ENCODE measurements at places on chromosomes 2 and 18.
A peak's percentile ranks its signal among the peaks of the same experiment; 100 is the strongest.

DNA sequence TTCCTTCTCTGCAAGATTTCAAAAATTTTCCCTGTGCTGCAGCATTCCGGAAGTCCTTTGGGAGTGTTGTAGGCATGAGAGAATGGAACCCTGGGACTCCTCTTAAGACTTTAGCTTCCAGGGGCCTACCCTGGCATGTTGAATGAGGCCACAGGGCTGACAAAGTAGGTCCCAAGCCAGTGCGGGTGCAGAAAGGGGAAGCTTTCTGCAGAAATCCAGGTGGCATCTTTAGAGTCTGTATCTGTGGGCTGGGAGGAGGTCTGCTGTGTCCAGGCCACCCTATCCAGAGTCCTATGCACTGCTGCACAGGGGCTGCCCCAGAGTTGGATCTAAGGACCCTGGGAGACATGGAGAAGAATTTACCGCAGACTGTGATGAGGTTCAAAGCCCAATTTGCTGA lies 1.9 kb upstream of the SIX2 start:
- no peak for DNase-seq
- H3K36me3 ChIP-seq = no peaks in the 10 kb centered on the region
- peak overlapping the region; percentile 54 for H3K4me3 ChIP-seq
- no peak overlapping the region for H3K27ac ChIP-seq
- peaks cover 51% of the 10 kb centered on the region for H3K4me1 ChIP-seq

GRCh38 chr18:24071779-24072178 lies 57.2 kb downstream of the TTC39C start:
- H3K4me3 ChIP-seq = no peak overlapping the region
- no peak for DNase-seq
- H3K4me1 ChIP-seq = peaks cover 10% of the 10 kb centered on the region
- H3K27ac ChIP-seq = no peak overlapping the region
- no peaks in the 10 kb centered on the region for H3K27me3 ChIP-seq
- H3K36me3 ChIP-seq = peaks cover 19% of the 10 kb centered on the region

DNA sequence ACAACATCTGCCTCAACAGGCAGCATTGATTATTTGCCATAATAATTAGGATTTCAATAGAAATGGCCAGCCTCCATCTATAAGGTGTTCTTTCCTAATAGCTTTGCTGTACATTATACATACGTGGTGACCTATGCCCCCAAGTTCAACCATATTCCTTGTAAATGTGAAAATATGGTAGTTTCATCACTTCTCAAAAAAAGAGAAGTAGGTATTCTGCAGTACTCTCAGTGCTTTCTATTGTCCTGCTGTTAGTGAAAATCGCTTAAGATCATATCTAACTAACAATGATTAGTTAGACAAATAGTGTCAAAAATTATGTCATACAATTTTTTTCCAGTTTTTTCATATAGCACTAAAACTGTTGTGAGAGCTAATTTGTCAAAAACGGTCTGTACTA lies 79.6 kb downstream of the SLC4A10 start:
- no peak for DNase-seq
- no peak overlapping the region for H3K4me3 ChIP-seq
- H3K36me3 ChIP-seq = no peaks in the 10 kb centered on the region
- H3K4me1 ChIP-seq = no peaks in the 10 kb centered on the region
- no peak overlapping the region for H3K27ac ChIP-seq

DNA sequence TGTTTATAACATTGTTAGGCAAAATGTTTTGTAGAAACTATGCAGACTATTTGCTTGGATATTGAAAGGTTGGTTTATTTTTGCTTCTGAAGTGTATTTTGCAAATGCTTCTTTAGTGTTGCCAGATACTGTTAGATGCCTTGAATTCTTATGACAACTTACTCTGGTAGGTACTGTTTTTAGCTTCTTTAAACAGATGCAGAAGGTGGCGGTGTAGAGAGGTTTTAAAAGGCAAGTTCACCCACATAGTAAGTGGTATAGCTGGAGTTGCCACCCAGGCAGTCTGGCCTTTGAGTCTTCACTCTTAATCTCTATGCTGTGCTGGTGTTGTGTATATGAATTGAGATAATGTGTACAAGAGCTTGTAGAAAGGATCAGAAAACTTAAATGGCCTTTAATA lies 3.6 kb downstream of the PCYOX1 start:
- H3K36me3 ChIP-seq = peaks cover 37% of the 10 kb centered on the region
- no peak overlapping the region for H3K4me3 ChIP-seq

DNA sequence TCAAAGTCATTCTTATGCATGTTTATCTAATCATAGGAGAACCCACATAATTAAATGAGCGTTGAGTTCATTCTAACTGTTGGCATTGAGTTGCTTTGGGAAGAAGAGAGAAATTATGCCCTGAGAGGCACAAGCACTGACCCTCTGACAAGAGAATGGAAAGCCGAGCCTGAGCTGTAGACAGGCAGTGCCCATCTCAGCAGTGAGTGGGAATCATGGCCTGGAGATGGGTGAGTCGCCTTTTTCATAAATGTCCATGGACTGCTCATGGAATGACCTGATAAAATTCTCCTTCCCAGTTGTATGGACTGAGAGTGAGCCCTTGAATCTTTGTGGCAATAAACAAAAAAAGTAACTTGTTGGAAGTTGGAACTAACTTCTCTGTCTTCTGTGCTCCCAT lies 21.4 kb upstream of the MYO3B start:
- no peak overlapping the region for H3K27ac ChIP-seq
- DNase-seq = no peak
- H3K27me3 ChIP-seq = no peaks in the 10 kb centered on the region
- H3K4me3 ChIP-seq = no peak overlapping the region
- H3K4me1 ChIP-seq = peaks cover 5% of the 10 kb centered on the region

DNA sequence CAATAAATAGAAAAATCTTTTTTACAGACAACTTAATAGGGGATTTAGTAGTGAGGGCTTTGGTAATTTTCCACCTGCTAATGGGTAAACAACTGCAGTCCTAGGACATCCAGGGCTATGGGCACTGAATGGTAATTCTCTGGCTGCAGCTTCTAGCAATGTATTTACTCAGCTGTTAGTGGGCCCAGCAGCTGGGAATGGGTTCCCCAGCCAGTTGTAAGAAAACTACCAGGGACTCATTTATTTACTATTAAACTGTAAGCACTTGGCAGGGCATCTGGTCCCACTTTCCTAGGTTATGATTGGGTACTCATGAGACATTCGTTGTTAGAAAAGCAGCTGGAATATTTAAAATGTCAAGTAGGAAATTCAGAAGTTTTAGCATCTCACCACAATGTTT lies 363.8 kb upstream of the TRIB2 start:
- H3K36me3 ChIP-seq = no peaks in the 10 kb centered on the region
- H3K4me3 ChIP-seq = no peak overlapping the region
- H3K27me3 ChIP-seq = no peaks in the 10 kb centered on the region
- DNase-seq = no peak
- H3K4me1 ChIP-seq = no peaks in the 10 kb centered on the region
- H3K27ac ChIP-seq = no peak overlapping the region

DNA sequence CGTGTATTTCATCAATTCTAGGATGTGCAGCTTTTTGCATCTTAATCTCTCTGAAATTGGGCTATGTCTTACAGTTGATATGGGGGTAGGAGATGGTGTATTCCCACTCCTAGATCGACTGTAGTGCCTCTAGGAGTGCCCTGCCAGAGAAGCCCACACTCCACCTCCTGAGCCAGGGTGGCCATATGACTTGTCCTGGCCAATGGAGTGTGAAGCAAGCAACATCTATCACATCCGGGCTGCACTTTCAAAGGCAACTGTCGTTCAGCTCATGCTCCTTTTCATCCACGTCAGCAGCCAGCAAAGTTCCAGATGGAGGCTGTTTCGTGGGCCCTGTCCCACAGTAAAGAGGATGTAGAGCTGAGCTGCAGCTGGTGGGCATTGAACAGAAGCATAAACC lies 149.4 kb upstream of the SLC1A4 start:
- peak; percentile 58 for DNase-seq
- H3K27me3 ChIP-seq = no peaks in the 10 kb centered on the region
- no peaks in the 10 kb centered on the region for H3K36me3 ChIP-seq
- H3K27ac ChIP-seq = peak overlapping the region; percentile 51
- peaks cover 25% of the 10 kb centered on the region for H3K4me1 ChIP-seq
- H3K4me3 ChIP-seq = no peak overlapping the region

- H3K36me3 ChIP-seq = no peaks in the 10 kb centered on the region
- H3K27ac ChIP-seq = no peak overlapping the region
- no peaks in the 10 kb centered on the region for H3K4me1 ChIP-seq
Measured at GRCh38 chr2:207967121-207967520, 58.2 kb downstream of the PLEKHM3 start.

- H3K27me3 ChIP-seq = no peaks in the 10 kb centered on the region
- H3K4me3 ChIP-seq = no peak overlapping the region
- peaks cover 82% of the 10 kb centered on the region for H3K36me3 ChIP-seq
- DNase-seq = no peak
- H3K4me1 ChIP-seq = peaks cover 11% of the 10 kb centered on the region
Measured at GRCh38 chr2:190973726-190974628, 40.0 kb downstream of the STAT1 start.

DNA sequence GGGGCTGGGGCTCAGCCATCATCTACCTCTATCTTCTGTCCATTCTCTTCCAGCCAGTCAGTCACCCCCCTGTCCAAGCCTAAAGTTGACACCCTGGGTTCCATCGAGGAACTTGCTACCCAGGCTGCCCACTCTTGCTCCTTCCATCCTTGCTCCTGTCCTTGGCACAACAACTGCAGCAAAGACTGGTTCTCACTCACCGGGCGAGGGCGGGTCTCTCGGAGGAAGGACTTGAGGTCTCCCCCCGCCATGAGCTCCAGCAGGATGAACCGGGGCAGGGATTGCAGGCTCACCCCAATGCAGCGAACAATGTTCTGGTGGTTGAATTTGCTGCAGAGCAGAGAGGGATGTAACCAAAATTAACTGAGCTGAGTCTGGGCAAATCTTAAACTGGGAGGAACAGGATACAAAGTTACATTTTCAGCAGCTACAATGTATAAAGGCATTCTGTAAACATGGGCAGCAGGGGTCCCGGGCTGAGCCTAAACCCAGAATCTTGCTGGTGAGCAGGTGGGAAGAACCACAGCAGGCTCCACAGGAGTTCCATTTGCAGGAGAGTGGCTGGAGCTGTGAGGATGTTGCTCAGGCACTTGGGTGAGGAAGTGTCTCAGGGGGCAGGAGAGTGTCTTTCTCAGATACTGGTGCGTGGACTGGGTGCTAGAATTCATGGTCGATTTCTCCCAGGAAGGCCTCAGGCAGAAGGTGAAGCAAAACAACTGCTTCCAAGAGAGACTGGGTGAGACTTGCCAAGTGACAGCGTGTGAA lies 105.5 kb downstream of the CLIP4 start:
- H3K27ac ChIP-seq = no peak overlapping the region
- H3K4me3 ChIP-seq = no peak overlapping the region
- H3K4me1 ChIP-seq = peaks cover 23% of the 10 kb centered on the region
- H3K36me3 ChIP-seq = no peaks in the 10 kb centered on the region
- DNase-seq = no peak
- no peaks in the 10 kb centered on the region for H3K27me3 ChIP-seq

GRCh38 chr2:108346827-108347226 lies 30.9 kb upstream of the SULT1C4 start:
- no peaks in the 10 kb centered on the region for H3K36me3 ChIP-seq
- H3K4me1 ChIP-seq = no peaks in the 10 kb centered on the region
- no peak overlapping the region for H3K4me3 ChIP-seq
- peaks cover 3% of the 10 kb centered on the region for H3K27me3 ChIP-seq
- DNase-seq = no peak
- H3K27ac ChIP-seq = no peak overlapping the region

DNA sequence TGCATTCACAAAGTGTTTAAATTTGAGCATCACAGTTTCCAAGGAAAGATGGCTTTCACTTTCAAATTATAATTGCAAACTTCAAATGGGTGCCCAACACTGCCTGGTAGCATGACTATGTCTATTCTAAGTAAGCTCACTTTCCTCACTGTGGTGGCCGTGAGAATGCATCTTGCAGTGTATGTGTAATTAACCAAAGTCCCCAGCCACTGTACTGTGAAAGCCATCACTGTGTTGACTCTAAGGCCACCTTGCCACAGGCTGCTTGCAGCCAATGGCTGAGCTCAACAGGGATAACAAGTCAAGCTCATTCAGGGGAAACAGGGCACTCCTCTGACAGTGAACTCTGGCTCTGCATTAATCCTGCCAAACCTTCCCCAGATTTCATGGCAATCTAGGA lies 43.3 kb upstream of the LGALSL start:
- DNase-seq = no peak
- H3K4me1 ChIP-seq = peaks cover 12% of the 10 kb centered on the region
- no peaks in the 10 kb centered on the region for H3K27me3 ChIP-seq
- no peak overlapping the region for H3K4me3 ChIP-seq

- H3K4me1 ChIP-seq = no peaks in the 10 kb centered on the region
- H3K27me3 ChIP-seq = no peaks in the 10 kb centered on the region
- DNase-seq = no peak
- H3K27ac ChIP-seq = no peak overlapping the region
Measured at GRCh38 chr2:181363164-181363563, 94.0 kb upstream of the ITGA4 start.

DNA sequence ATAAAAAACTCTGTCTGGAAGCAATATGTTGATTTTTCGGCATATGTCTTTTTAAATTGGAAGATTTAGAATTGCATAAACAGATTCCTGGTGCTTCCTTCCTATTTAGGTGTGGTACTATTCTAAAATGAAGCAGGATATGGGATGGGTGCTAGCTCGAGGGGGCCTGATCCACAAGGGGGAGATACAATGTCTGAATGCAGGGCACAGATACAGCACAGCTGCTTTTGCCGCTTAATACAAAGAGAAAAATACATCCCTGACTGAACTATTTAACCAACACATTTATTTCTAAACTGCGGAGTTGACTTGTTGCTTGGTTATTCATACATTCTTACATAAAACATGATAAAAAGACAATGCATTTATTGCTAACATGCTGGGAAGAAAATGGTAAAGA lies 169.1 kb downstream of the TMEFF2 start:
- DNase-seq = no peak
- H3K36me3 ChIP-seq = no peaks in the 10 kb centered on the region
- H3K27ac ChIP-seq = no peak overlapping the region
- H3K4me1 ChIP-seq = peaks cover 6% of the 10 kb centered on the region
- H3K4me3 ChIP-seq = no peak overlapping the region

- no peak for DNase-seq
- no peaks in the 10 kb centered on the region for H3K27me3 ChIP-seq
- no peak overlapping the region for H3K4me3 ChIP-seq
- no peaks in the 10 kb centered on the region for H3K36me3 ChIP-seq
- peak overlapping the region; percentile 42 for H3K27ac ChIP-seq
Measured at GRCh38 chr2:20401489-20401835, 45.4 kb upstream of the RHOB start.

- no peak for DNase-seq
- H3K27me3 ChIP-seq = no peaks in the 10 kb centered on the region
- no peak overlapping the region for H3K27ac ChIP-seq
Measured at GRCh38 chr2:24832931-24833701, 39.9 kb downstream of the CENPO start.

GRCh38 chr2:126756125-126756524 lies 100.2 kb downstream of the GYPC start:
- H3K4me3 ChIP-seq = no peak overlapping the region
- no peaks in the 10 kb centered on the region for H3K36me3 ChIP-seq
- no peaks in the 10 kb centered on the region for H3K4me1 ChIP-seq
- no peaks in the 10 kb centered on the region for H3K27me3 ChIP-seq
- no peak overlapping the region for H3K27ac ChIP-seq

- H3K4me1 ChIP-seq = peaks cover 2% of the 10 kb centered on the region
- no peaks in the 10 kb centered on the region for H3K36me3 ChIP-seq
- peak overlapping the region; percentile 71 for H3K27ac ChIP-seq
- no peak overlapping the region for H3K4me3 ChIP-seq
Measured at GRCh38 chr2:158716121-158716791, 78.9 kb upstream of the DAPL1 start.

GRCh38 chr2:141554810-141555209 lies 576.0 kb downstream of the LRP1B start:
- no peaks in the 10 kb centered on the region for H3K27me3 ChIP-seq
- no peak overlapping the region for H3K27ac ChIP-seq
- no peaks in the 10 kb centered on the region for H3K4me1 ChIP-seq
- no peak for DNase-seq
- H3K36me3 ChIP-seq = no peaks in the 10 kb centered on the region
